ENCODE measurements at places on chromosomes 3 and 15. TPM values are rescaled to one million over a fixed set of nuclear protein-coding genes. Genes with fewer than 3 reads are reported as not detected.

DNA sequence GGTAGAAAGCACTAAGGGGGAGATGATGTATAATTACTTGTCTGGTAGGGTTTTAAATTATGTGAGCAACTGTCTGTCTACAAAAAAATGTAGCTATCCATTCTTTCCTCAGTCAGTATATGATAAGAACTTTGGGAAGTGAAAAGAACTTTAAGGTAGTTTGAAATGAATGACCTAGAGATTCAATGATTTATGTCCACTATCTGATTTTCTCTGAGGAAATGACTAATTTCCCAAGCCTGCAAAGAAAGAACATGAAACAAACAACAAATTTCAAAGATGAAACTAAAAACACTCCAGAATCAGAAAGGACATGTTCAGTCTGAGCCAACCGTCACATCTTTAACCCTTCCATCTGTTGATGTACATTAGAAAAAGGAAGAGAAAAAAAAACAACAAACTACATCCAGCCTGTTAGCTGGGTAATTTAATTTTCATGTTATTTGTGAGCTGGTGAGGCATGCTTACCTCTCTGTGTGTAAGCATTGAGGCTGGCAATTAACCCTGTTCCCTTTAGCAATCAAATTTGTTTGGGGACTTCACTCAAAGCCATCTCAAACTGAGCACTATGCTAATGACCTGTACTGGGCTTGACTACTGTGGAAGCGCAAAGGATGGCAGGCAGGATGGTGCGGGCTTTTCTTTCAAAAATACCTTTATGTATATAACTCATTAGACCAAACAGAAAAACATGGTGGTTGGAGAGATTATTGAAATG lies 220.1 kb downstream of the TUSC7 start:
- DNase-seq: no peak

GRCh38 chr3:188244395-188244861 lies 90.5 kb downstream of the LPP start:
- no peak for DNase-seq

GRCh38 chr3:122880624-122881023 lies 85.8 kb downstream of the SLC49A4 start:
- DNase-seq: no peak

DNA sequence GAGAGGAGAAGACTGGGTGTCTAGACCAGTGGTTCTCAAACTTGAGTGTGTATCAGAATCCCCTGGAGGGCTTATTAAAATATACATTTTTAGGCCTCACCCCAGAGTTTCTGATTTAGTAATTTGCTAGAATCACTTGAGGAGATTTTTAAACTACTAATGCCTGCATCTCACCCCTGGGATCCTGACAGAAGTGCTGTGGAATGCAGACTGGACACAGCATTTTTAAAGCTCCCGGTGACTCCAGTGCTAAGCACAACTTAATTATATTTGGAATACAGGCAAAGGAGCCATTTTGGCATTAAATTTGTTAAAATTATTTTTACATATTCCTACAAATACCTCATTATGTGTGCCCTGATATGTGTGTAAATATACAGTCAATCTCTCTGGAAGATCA lies 26.7 kb upstream of the COL6A6 start:
- DNase-seq: no peak

DNA sequence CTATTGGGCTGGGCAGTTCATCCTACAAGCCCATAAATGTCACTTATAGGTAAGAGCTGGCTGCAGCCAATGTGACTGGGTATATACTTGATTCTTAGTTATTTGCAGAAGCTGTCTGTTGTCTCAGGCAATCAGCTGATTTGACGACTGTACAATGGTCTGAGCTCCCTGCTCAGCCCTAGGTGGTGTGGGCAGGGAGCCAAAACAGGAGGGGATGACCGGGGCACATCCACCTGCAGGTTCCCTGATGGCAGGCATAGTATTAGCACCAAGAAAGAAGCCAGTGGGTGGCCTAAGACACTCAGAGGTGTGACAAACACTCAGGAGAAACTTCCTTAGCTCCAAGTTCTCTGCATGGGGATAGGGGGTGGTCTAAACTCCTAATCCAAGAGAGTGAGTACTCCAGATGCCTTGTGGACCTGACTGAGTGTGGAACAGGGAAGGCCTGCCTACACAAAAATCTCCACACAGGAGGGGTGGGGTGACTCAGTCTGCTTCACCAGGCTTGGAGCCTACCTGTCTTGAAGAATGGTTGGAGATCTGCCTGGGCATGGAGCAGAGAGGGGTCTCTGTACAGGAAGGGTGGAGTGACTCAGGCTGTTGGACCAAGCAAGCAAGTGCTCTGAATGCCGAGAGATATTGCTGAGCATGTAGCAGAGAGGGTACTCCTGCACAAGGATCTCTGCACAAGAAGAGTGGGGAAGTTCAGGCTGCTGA lies 690.4 kb upstream of the NAALADL2 start:
- no peak for DNase-seq

DNA sequence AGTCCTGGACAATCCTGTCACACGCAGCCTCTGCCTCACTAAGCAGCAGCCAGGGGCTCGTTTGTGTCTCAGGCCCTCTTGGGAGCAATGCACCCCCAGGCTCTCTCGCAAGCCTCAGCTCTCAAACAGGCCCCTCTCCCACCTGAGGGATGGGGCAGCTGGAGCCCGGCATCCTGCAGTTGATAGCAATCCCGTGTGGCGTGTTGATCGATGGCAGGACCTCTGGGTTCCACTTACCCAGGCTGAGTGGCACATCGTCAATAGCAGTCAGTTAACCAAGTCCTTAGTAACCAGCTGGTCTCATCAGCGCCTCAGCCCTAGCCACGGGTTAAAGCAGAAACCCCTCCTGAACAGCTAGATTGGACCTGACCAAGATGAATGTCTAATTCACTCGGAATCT lies 36.5 kb upstream of the PLXNA1 start:
- no peak for DNase-seq

GRCh38 chr3:151293127-151293526 lies 14.8 kb upstream of the P2RY14 start:
- no peak for DNase-seq

DNA sequence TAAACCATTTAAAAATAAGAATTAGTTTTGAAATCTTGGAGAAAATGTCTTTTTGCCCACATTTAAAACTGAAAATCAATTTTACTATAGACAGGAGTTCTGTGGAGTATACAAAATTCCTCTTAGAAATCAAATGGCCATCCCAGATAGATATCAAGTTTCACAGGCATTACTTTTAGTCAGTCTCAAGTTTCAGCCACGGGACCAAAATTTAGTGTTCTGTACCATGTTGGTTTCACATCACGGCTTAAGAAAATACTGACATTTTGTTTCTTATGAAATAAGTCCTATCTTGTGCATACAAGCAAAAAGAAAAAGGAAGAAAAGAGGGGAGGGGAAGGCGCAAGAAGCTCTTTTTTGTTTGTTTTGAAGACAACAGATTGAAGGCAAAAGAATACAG lies 45.7 kb downstream of the EIF2AK4 start:
- DNase-seq: no peak

DNA sequence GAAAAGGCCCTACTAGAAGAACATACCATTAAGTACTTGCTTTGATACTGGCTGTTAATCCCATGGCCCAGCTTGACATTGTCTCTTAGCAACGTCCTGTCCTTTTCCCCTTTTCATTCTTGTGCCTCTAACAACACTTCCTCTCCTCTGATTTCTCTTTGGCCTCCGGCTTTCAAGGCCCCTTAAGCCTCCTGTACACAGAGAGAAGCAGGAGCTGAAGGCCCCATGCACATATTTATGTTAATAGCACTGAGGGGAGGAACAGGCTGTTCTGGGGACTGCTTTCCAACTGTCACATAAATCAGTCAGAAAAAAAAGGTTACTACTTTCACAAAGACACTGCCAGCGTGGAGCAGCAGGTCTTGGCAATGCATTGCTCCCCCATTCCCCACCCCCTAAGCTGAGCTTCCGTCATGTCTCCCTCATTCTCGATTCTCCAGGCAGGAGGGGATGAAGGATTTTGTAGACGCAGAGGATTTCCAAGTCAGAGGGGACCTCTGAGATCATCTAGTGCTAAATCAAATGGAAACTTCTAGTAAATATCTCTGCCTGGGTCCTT lies 257.4 kb upstream of the ADAMTS9 start:
- DNase-seq: no peak

DNA sequence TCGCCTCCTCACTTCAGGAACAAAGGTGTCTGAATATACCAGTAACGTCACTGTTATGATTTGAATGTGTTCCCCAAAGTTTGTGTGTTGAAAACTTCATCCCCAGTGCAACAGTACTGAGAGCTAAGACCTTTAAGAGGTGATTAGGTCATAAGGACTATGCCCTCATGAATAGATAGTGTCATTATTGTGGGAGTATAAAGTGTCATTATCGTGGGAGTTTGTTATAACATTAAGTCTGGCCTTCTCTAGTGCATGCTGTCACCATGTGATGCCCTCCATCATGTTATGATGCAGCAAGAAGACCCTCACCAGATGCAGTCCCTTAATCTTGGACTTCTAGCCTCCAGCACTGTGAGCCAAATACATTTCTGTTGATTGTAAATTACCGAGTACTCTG lies 53.7 kb upstream of the TLE3 start:
- no peak for DNase-seq

The HYAL1 gene
- polyA plus RNA-seq: 193 TPM

The PLA1A gene
- polyA plus RNA-seq: 0.16 TPM

The HRG gene
- 0.09 TPM for polyA plus RNA-seq

The ZPLD1 gene
- not detected for polyA plus RNA-seq

The ZNF502 gene
- not detected for polyA plus RNA-seq

The CCR3 gene
- polyA plus RNA-seq: not detected

The CCR9 gene
- polyA plus RNA-seq: not detected

The PGBD4 gene
- polyA plus RNA-seq: 1.7 TPM
